Activated naive CD4-positive, alpha-beta T cell (primary cell): ENCODE measurements at places on chromosomes 3 and 15.

DNA sequence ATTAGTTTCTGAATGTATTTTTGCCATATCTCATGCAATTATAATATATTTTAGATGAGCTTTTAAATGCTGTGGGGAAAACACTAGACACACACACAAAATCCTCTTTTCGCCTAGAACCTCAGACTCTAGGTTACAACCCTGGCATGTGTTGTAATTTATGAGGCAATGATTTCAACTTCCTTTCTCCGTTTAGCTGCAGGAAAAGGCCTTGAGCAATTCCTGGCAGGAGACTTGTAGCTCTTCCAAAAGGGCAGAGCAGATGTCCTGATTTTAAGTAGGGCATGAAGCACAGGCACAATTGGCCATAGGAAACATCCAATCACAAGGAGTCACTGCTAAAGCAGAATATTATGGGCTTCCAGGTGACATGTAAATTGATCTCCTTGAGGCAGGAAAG, 82.0 kb downstream of the GPR156 start:
- DNase-seq = no peak

DNA sequence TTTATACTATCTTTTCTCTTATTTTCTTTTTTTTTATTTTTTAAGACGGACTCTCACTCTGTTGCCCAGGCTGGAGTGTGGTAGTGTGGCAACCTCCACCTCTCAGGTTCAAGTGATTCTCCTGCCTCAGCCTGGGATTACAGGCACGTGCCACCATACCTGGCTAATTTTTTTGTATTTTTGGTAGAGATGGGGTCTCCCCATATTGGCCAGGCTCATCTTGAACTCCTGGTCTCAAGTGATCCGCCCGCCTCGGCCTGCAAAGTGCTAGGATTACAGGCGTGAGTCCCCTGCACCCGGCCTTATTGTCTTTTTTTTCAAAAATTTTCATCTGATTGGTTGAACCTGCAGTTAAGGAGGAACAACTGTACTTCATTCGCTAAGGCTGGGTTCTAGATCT, 21.8 kb downstream of the ABHD2 start:
- no peak for DNase-seq

GRCh38 chr3:112802338-112802737, 44.3 kb downstream of the CD200R1L start:
- no peak for DNase-seq

- no peak for DNase-seq
Observed at GRCh38 chr15:60589728-60590127, 110.8 kb upstream of the ICE2 start.

DNA sequence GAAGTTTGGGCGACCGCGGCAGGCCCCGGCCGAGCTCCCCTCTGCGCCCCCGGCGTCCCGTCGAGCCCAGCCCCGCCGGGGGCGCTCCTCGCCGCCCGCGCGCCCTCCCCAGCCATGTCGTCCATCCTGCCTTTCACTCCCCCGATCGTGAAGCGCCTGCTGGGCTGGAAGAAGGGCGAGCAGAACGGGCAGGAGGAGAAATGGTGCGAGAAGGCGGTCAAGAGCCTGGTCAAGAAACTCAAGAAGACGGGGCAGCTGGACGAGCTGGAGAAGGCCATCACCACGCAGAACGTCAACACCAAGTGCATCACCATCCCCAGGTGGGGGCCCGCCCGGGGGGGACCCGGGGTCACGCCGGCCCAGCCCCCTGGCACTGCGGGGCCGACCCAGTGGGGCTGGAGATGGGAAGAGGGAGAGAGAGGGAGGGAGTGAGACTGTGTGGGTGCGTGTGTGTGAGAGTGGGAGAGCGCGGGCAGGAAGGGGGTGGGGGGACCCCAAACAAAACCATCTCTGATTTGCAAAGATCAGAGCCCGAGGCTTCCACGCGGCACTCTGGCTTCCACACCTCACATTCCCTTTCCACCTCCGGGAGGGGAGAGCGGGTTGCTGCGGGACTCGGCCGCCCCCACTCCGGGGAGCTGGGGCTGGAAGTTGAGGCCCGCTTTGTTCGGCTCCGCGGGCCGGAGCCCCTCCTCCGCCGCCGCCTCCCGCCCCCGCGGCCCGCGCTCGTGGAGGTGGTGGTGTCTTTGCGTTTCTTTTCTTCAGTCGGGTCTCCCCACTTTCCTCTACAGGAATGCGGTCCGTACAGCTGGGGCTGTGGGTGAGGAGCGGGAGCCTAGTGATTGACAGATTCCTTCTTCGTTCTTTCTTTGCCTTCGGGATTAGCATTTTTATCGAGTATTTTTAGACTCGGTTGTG, 898 bp downstream of the SMAD3 start:
- peak; percentile 18 for DNase-seq

GRCh38 chr15:55764398-55764797, 21.4 kb upstream of the PRTG start:
- no peak for DNase-seq
